ENCODE measurements at places on chromosomes 5 and 9.

DNA sequence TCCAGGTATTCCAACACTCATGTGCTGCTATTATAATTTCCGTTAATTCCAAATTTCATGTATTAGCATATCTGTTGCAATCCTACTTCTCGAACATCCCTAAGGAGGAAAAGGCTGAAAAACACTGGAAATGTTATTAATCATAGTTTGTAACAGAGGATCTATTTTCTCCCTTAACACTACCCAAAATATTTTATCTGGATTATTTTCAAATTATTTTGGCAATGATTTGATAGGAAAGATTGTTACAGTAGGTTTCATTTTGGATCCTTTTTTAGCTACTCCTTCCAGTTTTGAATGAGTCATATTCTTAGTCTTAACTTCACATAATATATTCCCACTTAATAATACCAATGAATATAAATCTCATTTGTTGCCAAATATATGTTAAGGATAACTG lies 13.9 kb upstream of the NAA35 start:
- DNase-seq, result no peak

DNA sequence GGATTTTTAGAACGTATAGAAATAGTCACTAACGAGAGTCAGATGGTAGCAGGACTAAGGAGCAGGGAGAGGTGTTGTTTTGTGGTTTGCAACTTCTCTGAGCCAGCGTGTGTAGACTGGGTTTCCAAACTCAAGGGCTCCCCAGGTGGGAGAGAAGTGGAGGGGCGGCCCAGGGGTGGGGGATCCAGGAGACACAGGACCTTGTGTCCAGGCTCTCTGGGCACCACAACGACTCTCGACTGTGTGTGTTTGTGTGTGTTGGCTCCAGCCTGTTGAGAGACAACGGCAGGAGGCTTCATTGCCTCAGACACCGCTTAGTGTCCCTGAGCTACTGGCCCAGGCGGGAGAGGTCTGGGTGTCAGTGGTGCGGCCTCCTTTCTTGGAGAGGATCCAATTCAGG lies 934 bp upstream of the FCN1 start:
- no peak for DNase-seq

GRCh38 chr9:20884985-20885593 lies 146.4 kb downstream of the HACD4 start:
- DNase-seq, result peak; percentile 62

DNA sequence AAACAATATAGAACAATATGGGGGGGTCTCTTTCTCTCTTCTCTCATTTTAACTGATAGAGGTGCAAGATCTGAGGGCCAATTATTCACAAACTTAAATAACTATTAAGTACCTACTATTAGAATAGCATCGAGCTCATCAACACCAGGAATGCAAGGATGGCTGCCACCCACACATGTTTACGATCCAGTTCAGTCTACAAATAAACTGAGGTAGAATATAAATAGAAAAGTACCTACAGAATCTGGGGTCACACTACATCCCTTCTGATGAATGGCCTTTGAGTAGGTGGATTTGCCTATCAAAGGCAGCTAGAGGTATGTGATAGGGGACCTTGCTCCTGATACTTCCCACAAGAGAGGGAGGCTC lies 91.8 kb upstream of the ZNF366 start:
- DNase-seq, result no peak

DNA sequence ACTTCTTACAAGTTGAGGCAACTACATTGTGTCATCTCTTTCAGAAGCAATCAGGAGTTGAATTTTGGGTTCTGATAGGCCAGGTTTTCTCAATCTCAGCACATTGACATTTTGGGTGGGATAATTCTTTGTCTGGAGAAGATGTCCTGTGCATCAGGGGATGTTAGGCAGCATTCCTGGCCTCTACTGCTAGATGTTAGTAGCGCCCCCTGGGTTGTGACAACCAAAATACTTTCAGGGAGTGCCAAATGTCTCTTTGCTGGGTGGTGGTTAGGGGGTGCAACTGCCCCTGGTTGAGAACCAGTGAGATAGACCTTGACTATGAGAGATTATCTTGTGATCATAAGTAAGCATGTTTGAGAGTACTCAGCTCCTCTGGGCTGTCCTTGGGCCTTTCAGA lies 164.3 kb upstream of the KLF9 start:
- DNase-seq, result no peak

GRCh38 chr5:61837788-61838187 lies 468.2 kb upstream of the KIF2A start:
- no peak for DNase-seq

- no peak for DNase-seq
Measured at GRCh38 chr5:57594436-57594835, 111.8 kb upstream of the ACTBL2 start.

DNA sequence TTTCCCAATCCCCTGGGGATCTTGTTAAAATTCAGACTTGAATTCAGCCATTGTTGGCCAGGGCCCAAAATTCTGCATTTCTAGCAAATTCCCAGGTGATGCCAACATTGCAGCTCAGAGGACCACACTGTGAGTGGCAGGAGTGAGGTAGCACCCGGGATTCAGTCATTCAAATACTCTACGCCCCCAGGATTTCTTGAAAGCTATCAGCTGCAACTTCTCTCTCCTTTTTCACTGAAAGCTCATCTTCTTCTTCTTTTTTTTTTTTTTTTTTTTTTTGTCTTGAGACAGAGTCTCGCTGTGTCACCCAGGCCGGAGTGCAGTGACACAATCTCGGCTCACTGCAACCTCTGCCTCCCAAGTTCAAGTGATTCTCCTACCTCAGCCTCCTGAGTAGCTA lies 19.3 kb upstream of the ANKH start:
- DNase-seq, result no peak

DNA sequence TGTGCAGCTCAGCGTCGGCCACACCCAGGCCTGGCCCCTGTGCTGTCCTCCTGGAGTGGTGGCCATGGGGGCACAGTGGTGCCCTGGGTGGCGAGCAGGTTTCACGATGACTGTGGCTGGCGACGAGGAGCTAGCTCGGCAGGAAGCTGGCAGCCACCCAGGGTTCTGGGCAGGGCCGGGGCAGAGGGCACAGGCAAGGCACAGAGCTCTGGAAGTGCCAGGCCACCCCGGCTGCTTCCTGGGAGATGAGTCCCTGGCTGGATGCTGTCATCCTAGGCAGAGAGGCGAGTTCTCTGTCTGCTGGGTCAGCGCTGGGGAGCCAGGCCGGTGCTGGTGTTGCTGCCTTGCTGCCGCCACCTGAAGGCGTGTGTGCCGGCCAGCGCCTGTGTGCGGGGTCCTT lies 51.7 kb downstream of the RXRA start:
- DNase-seq, result no peak

GRCh38 chr5:153211076-153211475 lies 279.4 kb upstream of the GRIA1 start:
- DNase-seq, result no peak

- DNase-seq, result no peak
Measured at GRCh38 chr5:39207345-39208045, 11.9 kb downstream of the FYB1 start.

GRCh38 chr9:1535051-1535450 lies 480.1 kb upstream of the SMARCA2 start:
- DNase-seq, result no peak

GRCh38 chr9:116479056-116479544 lies 208.0 kb upstream of the TRIM32 start:
- no peak for DNase-seq

DNA sequence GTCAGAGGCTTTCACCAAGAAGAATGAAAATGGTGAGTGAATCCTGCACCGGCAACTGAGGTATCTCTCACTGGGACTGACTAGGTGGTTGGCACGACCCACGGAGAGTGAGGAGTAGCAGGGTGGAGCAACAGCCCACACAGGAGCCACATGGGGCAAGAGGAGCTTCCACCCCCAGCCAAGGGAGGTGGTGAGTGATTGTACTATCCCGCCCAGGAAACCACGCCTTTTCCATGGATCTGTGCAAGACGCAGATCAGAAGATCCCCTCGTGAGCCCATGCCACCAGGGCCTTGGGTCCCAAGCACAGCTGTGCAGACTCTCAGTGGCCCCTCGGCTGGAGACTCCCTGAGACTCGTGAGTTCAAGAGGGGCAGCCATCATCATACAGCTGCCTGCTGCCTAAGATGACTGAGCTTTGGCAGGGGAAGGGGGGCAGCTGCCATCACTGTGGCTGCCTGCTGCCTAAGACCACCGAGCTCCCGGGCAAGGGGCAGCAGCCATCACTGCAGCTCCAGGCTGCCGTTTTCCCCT lies 229.5 kb downstream of the AP3B1 start:
- DNase-seq, result no peak

- DNase-seq, result no peak
Measured at GRCh38 chr9:104386425-104387069, 117.5 kb upstream of the OR13F1 start.

GRCh38 chr5:89929173-89929572 lies 480.4 kb downstream of the CETN3 start:
- DNase-seq, result no peak
